ENCODE measurements at places on chromosomes 11 and 22. TPM values are rescaled to one million over a fixed set of nuclear protein-coding genes. Genes with fewer than 3 reads are reported as not detected.

DNA sequence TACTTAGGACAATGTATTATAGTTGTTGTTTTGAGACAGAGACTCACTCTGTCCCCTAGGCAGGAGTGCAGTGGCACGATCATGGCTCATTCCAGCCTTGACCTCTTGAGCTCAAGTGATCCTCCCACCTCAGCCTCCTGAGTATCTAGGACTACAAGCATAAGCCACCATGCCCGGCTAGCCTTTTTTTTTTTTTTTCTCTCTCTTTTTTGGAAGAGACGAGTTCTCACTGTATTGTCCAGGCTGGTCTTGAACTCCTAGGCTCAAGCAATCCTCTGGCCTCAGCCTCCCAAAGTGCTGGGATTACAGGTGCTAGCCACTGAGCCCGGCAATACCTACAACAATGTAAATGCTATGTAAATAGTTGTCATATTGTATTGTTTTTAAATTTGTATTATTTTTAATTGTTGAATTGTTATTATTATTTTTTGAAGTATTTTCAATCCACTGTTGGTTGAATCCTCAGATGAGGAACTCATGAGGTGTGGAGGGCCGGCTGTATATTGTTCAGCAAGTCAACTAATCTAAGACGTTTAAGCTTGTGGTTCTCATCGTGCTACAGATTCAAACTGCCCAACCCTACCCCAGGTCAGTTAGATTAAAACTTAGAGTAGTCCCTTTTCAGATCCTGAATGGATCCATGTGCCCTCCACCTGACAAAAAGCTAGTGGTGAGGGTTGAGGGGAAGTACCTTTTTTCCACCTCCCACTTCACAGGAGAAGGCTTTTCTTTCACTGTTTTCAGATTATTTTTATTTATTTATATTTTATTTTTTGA, 11.9 kb upstream of the ZNF280A start:
- DNase-seq: no peak

- DNase-seq: peak; percentile 43
Observed at GRCh38 chr11:38721586-38722315, 2123.7 kb upstream of the RAG2 start.

GRCh38 chr11:19711911-19712280, 741 bp upstream of the NAV2 start:
- no peak for DNase-seq

GRCh38 chr22:23604939-23605712, 25.0 kb upstream of the IGLL1 start:
- DNase-seq: no peak

DNA sequence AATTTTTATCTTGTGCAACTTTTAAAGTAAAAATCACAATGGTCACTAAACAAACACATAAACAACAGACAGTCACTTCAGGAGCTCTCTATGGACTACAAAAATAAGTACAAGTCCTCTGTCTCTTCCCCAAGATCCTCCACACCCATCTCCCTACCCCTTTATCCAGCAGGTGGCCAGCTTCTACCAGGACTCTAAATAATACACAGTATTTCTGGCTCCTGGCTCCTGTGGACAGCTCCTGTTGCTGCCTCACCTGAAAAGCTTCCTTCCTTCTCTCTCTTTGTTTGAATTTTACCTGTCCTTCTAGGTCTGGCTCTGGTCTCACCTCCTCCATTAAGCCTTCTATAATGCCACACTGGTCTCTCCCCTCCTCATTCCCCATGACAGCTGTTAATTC, 86.1 kb downstream of the CLPB start:
- DNase-seq: no peak

DNA sequence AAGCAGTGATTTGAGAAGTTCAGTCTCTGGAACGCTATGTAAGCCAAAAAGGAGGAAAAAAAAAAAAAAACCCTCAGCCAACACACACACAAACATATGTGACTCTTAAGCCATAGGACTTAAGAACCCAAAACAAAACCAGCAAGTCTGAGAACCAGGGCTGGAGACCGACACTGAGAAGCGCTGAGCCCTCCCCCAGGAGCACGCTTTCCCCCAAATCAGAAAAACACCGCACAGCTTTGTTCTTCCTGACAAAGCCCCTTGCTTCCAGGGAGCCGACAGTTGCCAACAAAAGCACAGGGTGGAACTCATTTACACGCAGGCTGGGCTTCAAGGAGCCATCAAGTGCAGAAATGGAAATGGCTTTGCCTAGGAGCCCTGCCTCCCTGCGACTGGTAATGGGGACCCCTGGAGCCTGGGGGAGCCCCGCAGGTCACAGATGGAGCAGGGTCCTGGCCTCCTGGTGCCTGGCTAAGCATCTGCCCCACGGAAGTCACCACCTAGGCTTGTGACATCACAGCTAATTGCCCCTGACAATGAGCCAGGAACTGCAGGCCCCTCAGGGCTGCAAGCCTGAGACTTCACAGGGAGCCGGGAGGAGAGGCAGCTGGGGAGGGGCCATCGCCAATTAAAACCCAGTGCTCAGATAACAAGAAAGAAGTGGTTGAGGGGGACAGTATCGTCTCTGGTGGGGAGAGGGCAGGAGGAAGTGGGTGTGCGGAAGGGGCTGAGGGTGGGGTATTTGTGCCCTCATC, 66.9 kb downstream of the NFAM1 start:
- DNase-seq: peak; percentile 71

GRCh38 chr11:34302046-34302921, 55.5 kb downstream of the ABTB2 start:
- DNase-seq: no peak

DNA sequence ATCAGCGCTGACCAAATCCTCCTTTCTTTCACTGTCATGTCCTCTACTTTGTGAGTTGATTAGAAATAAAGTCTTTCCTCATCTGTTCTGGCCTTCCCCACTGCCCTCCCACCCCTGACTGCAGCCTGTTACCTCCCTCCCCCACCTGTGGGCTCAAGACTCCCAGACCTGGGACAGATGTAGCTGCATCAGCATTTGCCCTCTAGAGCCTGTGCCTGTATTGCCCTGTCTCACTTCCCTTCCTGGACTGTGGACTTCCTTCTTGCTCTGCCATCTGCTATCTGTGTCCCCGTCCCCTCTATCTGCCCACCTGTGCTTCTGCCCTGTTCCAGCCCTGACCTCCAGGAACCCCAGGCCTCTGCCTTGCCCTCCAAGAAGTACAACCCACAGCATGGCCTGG, 122.5 kb downstream of the GALNT18 start:
- no peak for DNase-seq

- peak; percentile 31 for DNase-seq
Observed at GRCh38 chr11:61777234-61778090, 14.9 kb downstream of the TMEM258 start.

GRCh38 chr11:61747192-61747966, 5.1 kb upstream of the MYRF start:
- peak; percentile 63 for DNase-seq

- no peak for DNase-seq
Observed at GRCh38 chr11:33412241-33412640, 155.1 kb downstream of the HIPK3 start.

DNA sequence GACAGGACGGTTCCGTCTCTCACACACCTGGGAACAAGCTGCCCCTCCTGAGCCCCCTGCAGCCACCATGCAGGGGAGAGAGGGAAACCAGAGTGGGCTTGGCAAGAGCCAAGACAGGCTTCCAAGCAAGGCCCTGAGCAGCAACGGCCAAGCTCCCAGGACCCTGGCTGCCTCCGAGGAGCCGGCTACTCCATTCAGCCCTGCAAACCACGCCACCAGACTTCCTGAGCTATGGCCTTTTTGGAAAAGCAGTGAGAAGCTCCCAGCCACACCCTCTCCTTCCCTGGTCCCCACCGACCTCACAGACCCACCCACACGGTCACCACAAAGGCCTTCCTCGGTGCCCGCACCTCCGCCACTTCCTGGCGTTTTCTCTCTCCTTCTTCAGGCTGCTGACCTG, 479.0 kb downstream of the BRD1 start:
- DNase-seq: no peak

Gene CRYBA4
- polyA plus RNA-seq: not detected

Gene APOBEC3H
- not detected for polyA plus RNA-seq

Gene PDE3B
- 2.5 TPM for polyA plus RNA-seq

Gene OPCML
- 1.7 TPM for polyA plus RNA-seq

Gene HORMAD2
- not detected for polyA plus RNA-seq
